ENCODE measurements at places on chromosomes 1 and 21.

- DNase-seq: no peak
Measured at GRCh38 chr1:7554385-7555235, 216.5 kb upstream of the VAMP3 start.

DNA sequence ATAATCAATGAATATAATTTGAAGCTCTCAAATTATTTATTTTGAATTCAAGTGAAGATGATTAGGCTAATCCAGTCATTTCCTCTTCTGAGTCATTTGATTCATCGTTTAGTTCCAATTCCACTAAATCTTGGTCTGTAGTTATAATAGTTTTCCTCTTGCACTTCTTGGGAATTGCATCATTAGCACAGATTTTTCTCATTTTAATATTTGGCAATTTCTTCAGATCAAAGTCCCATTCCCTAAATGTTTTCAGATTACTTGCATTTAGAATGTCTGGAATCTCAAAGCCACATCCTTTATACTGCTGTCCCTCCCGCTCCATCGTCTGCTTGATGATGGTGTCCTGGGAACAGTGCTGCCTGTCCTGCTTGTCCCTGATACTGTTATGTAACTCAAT is 43.5 kb downstream of the MAST2 start:
- no peak for DNase-seq

- DNase-seq: no peak
Measured at GRCh38 chr1:7656557-7657215, 114.4 kb upstream of the VAMP3 start.

- DNase-seq: no peak
Measured at GRCh38 chr1:119380983-119381662, 12.5 kb downstream of the HAO2 start.

DNA sequence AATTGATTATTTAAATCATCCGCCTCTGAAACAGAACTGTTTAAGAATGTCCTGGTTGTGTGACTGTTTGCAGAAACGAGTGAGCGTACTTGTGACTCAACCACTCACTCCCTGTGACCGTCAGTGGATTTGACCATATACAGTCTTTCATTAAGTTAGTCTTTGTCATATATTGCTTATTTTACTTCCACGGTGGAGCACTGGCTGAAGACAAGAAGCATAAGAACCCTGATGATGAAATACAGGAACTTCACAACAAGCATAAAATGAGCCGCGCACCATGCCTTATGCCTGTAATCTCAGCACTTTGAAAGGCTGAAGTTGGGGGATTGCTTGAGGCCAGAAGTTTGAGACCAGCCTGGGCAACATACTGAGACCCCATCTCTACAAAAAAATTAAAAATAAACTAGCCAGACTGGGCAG is 194.0 kb downstream of the TOMM20 start:
- peak; percentile 53 for DNase-seq

DNA sequence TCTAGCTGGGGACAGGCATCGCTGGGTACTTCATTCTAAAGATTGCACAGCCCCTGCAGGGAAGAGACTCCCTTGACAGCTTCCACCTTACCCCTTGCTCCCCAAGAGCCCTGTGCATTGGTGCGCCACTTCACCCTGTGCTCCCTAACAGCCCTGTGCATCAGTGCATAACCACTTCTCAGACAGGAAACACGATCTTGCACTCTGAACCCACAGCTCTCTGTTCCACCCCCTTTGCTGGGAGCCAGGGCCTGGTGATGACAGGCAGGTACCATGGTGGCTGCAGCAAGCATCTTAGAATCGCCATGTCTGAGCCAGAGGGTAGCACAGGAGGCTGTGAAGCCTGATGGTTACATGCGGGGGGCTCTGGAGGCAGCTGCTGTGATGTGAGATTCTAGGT is 5.0 kb downstream of the ALPL start:
- no peak for DNase-seq

DNA sequence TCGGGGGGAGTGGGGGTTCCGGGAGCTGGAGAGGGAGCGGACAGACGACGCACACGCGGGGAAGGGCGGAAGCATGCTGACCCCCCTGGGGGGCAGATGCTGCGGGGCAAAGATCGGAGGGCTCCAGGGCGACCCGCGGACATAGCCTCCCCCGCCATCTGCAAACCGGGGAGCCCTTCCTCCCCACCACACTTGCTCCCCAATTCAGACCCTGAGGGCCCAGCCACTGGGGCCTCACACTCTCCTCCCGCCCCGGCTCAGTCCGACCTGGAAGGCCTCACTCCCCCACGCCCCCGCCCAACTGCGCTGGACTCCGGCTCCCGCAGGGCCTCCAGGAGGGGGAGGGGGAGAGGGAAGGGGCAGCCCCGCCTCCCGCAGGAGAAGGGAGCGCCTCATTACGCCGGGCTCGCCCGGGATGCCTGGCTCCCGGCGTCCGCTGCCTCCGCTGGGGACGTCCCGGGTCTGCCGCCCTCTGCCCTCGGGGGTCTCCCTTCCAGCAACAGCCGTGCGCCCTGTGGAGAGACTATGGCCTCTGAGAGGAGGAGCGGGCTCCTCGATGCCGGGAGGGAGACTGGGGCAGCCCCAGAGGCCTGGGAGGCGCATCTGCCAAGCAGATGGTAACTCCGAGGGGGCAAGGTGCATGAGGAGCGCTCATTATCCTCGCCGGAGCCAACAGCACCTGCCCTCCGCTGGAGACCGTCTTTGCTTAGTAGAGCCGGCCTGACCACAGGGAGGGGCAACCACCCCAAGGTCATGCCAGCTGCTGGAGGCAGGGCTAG is 636 bp upstream of the CAMK2N1 start:
- DNase-seq: peak; percentile 62
